ENCODE measurements at places on chromosomes 11 and 22. TPM values are rescaled to one million over a fixed set of nuclear protein-coding genes. Genes with fewer than 3 reads are reported as not detected.

Gene KCNJ1
- total RNA-seq = not detected

Gene NXPE1
- total RNA-seq = 225 TPM

Gene SCN3B
- total RNA-seq = 0.43 TPM

Gene CRY2
- total RNA-seq = 31.3 TPM

Gene XKR3
- total RNA-seq = not detected

Gene SLC22A9
- total RNA-seq = not detected

Gene SLN
- not detected for total RNA-seq

Gene OR2AT4
- not detected for total RNA-seq

Gene CRACR2B
- 122 TPM for total RNA-seq

Gene PHETA2
- total RNA-seq = 12.9 TPM

Gene POU2AF2
- total RNA-seq = 1.5 TPM

Gene ZNHIT2
- total RNA-seq = 7.3 TPM

Gene POTEH
- total RNA-seq = not detected

Gene IRAG1
- total RNA-seq = 7.7 TPM

Gene TRIM51
- total RNA-seq = not detected

Gene IGF2
- total RNA-seq = 7.3 TPM

Gene TEAD1
- total RNA-seq = 43.0 TPM

Gene CEP57
- total RNA-seq = 29.4 TPM

Gene DDI1
- not detected for total RNA-seq

Gene MMP20
- not detected for total RNA-seq

Gene MFNG
- 11.2 TPM for total RNA-seq

Gene MS4A10
- 1.1 TPM for total RNA-seq

Gene MS4A1
- 1.6 TPM for total RNA-seq

Gene ADM2
- total RNA-seq = 5.4 TPM

Gene GPHA2
- not detected for total RNA-seq

Gene CPT1B
- 22.6 TPM for total RNA-seq

Gene CAVIN3
- total RNA-seq = 22.4 TPM

Gene INSC
- total RNA-seq = 2.6 TPM

Gene DUSP8
- 45.0 TPM for total RNA-seq

Gene RASSF10
- 1.5 TPM for total RNA-seq

Gene GLYATL2
- not detected for total RNA-seq

Gene VPREB1
- not detected for total RNA-seq

Gene GAB4
- total RNA-seq = not detected

Gene MRPL23
- 79.0 TPM for total RNA-seq

Gene KCNJ5
- 0.89 TPM for total RNA-seq

Gene NKAPD1
- 13.9 TPM for total RNA-seq

Gene FXYD2
- total RNA-seq = 1.0 TPM

Gene CECR2
- 0.36 TPM for total RNA-seq

Gene RTN4R
- total RNA-seq = 6.5 TPM
